ENCODE measurements at places on chromosomes 5 and 9.

GRCh38 chr9:133529457-133529856 is 4.7 kb upstream of the MYMK start:
- no peak for DNase-seq

DNA sequence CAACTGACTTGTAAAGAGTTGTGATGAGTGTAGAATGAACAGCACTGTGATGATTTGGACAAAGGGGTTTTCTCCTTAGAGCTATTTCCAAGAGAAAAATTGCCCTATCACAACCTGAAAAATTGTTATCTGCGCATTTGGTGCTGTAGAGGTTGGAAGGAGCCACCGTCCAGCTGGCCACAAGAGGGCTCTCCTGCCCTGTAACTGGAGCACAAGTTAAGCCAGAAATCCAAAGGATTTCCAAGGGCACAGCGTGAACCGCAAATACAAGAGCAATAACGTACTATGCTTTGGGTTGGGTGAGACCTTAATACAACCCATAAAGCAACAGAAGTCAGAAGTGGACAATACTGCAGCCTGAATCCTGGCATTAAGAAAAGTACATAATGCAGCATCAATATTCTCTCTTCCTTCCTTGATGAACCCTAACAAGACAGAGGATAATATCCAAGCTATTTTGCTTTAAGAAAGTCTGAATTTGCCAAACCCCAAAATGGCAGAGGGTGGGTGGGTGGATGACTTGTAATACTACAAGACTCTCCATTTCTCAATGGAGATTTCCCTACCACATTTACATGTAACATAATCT is 56.8 kb upstream of the SMIM32 start:
- DNase-seq = no peak

- DNase-seq = no peak
Observed at GRCh38 chr9:86187121-86187520, 72.3 kb downstream of the C9orf153 start.

GRCh38 chr9:133987446-133987788 is 4.7 kb downstream of the VAV2 start:
- DNase-seq = no peak

- peak; percentile 48 for DNase-seq
Observed at GRCh38 chr9:33140401-33141360, 26.5 kb downstream of the B4GALT1 start.

GRCh38 chr5:620586-621180 is 8.5 kb downstream of the CEP72 start:
- DNase-seq = no peak

DNA sequence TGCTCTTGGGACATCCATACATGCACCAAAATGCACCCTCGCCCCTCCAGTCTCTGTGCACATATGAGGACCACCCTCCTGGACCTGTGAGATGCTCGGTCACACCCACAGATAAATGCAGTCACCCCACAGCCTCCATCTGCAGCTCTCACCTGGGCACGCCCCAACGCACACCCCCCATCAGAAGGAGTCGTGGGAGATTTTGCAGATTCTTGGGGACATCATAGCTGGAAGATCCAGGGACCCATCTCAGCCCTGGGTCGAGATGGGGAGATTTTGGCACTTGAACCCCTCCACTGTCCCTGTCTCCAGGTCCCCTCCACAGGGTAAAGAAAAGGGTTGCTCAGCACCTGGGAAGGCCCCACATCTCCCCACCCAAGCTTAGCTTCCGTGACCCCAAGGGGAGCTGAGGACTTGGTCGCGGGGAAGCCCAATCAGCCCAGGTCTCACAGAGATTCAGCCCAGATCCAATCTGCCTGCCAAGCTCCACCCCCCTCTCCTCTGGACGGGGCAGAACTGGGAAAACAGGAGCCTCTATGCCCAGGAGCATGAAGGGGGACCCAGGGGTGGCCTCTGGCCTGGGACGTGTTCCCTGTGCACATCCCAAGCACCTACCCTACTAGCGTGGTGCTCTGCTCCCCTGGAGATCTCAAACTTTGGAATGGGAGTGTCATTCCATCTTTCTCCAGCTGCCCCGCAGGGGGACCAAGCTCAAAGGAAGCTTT is 89.2 kb upstream of the LMX1B start:
- no peak for DNase-seq

- DNase-seq = no peak
Observed at GRCh38 chr5:108546939-108547338, 165.0 kb upstream of the FBXL17 start.

- no peak for DNase-seq
Observed at GRCh38 chr5:179176571-179177230, 116.5 kb downstream of the ZNF354C start.

DNA sequence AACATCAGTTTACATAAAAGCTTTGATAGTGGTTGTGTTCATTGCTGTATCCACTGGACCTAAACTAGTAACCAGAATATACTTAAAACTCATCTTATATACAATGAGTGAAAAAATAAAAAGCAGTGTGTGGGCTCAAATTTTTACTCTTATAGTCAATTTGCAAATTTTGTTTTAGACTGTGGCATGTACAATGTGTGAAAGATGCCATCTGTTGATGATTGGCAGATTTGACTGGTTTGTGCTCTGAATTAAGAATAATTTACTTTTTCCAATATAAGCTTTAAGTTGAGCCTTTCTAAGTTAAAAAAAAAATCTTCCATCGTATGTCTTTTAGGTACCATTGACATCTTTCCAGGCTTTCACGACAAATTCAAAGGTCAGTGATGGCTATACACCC is 42.4 kb upstream of the F2RL1 start:
- no peak for DNase-seq

DNA sequence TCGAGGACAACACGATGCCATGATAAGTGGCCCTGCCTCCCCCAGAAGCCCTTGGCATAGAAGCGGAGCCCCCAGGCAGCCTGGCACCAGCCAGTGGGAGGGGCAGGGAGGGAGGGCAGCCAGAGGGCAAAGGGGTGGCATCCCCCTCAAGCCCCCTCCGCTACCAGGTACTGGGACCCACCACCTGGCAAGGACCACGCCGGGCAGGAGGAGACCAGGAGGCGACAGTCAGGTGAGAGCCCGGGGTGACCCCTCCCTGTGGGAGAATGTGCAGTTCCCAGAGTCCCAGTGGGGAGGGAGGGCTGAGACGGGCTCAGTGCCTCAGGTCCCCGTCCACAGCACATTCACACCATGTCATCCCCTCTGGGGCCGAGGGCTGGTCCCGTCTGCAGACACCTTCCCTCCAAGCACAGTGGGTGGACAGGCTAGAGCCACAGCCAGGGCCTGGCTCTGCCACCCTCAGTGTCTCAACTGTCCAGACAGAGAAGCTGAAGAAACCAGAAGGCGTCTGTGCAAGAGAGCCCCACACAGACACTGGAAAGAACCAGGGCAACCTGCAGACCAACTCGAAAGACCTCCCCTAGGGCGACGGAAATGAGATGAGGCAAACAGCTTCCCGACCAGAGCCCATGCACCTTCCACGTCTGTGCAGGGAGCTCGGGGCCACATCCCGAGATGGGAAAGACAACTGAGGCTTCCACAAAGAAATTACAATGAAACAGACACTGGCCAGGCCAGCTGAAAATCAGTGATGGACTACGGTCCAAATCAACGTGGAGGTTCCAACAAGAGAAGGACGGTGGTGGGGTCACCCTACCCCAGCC is 11.1 kb downstream of the BRD3 start:
- no peak for DNase-seq

DNA sequence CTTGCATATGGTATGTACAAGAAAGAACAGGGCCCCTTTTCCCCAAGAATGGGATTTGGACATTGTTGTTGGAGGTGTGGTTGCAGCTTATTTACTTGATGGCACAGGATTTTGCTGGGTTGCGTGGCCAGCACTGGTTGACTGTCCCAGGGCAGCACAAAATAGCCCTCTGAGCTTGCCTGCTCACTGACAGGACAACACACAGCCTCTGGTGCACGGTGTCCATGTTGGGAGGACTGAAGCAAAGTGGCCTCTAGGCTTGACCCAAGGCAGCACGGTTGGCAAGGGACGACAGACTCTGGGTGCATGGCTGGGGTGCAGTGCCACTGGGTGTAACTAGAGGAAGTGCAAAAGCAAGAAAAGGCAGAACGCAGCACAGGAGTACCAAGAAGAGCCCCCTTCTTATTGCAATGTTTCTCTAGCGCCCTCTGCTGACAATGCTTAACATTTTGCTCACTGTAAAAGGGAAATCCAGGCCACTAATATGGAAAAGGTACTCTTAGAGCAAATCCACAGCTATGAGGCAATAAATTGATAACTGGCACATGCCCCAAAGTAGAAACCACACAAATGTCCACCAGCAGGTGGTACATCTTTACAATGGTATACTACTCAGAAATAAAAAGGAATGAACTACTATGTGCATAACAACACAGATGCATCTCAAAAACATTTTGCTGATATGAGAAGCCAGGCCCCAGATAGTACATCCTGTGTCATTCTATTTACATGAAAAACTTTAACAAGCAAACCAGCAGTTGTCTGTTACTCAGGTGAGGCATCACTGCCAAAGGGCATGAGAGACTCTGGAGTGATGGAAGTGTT is 47.4 kb upstream of the BARX1 start:
- peak; percentile 33 for DNase-seq

DNA sequence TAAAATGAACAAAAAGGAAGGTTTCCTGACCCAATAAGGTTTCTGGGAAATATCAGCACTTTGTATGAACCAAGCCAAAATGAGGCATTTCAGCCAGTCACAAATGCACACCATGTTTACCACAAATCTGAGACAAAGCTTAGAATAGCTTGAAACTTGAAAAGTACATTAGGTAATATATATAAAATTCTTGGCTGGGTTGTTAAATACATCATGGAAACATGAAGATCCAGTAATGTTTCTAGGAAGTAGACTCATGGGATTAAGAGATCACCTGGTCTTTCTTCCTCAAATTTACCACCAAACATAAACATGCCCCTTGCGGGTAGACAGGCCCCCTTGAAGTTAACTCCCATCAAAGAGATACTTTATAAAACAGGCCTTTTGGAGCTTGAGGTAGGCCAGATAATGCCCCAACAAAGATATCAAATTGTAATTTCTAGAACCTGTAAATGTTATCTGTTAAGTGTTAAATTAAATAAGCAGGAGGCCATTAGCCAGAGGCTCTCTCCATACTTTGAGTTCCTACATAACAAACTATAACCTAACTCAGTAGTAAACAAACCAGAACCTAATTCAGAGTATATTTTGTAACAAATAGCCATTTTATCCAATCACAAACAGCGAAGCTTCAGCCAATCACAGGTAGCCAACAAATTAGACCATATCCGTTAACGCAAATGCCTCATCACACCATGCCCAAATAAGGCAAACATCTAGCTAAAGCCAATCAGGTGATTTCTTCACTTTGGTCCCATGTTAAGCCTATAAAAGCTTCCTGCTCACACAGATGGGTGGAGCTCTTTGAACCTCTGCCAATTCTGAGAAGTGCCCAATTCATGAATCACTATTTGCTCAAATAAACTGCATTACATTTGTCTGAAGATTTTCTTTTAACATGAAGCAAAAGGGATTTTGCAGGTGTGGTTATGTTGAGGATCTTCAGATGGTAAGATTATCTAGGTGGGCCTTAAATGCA is 127.9 kb upstream of the TARS1 start:
- no peak for DNase-seq

GRCh38 chr5:174300941-174301761 is 255.6 kb downstream of the NSG2 start:
- no peak for DNase-seq

DNA sequence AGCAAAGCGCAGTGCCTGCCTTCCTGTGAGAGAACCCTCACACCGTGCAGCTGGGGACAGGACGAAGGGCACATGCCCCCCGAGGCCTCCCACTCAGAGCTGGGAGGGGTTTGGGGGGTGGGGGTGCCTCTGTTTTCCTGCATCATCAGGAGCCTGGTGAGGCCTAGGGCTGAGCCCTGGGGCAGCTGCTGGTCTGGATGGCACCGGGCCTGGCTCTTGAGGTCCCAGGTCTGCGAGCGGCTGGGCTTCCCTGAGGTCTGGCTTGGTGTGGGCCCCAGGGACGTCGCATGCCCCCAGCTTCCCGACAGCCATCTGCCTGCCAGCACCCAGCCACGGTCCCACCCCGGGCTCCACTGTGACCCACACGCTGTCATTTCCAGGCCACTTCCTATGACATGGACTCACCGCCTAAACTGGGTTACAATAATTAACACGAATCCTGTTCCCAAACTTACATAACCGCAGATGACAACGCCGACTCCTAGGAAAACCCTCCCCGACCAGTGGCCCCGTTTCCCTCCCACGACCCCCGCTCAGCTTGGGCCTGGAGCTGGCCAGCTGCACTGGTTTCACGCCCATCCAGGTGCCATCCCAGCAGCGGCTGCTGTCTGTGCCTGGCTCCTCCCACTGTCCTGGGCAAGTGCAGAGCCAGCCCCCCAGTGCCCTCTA is 8.7 kb downstream of the NACC2 start:
- DNase-seq = no peak

Data from activated T-cell treated with anti-CD3 and anti-CD28 coated beads, Interleukin-2, amount 50 U/mL, for 48 hours (primary cell).